ENCODE measurements at places on chromosomes 4 and X.

DNA sequence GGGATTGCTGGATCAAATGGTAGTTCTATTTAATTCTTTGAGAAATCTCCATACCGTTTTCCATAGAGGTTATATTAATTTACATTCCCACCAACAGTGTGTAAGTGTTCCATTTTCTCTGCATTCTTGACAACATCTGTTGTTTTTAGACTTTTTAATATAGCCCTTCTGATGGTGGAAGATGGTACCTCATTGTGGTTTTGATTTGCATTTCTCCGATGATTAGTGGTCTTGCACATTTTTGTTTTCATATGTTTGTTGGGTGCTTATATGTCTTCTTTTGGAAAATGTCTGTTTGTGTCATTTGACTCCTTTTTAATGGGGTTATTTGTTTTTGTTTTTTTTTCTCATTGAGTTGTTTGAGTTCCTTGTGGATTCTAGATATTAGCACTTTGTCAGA is 75.3 kb upstream of the PUDP start:
- DNase-seq = no peak

- DNase-seq = no peak
Measured at GRCh38 chr4:123937581-123937980, 541.0 kb downstream of the SPRY1 start.

DNA sequence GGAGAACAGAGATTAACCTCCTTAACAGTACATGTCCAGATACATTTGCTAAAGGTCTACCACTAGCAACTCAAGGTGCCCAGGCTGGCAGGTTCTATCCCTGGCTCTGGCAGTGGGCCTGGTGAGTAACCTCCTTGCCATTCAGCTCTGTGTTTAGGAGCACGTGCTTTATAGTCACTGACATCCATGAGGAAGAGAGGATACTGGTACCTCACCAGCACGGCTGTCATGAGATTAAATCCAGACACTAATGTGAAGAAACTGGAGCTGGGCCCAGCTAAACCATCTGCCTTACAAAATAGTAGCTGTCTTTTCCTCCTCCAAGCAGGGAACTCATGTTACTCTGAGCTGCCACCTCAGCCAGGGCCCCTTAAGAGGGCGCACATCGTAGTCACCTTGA is 45.3 kb downstream of the GPRASP3 start:
- no peak for DNase-seq

- no peak for DNase-seq
Measured at GRCh38 chr4:60313611-60314178, 886.4 kb upstream of the ADGRL3 start.

- DNase-seq = no peak
Measured at GRCh38 chr4:172631832-172632231, 536.8 kb upstream of the GALNT7 start.

- no peak for DNase-seq
Measured at GRCh38 chr4:185138161-185138560, 4.9 kb upstream of the SLC25A4 start.

Data from T-helper 22 cell (primary cell).